ENCODE measurements at places on chromosomes 1 and 21. TPM values are rescaled to one million over a fixed set of nuclear protein-coding genes. Genes with fewer than 3 reads are reported as not detected.

KMO gene
- 0.45 TPM for total RNA-seq

OR2T35 gene
- not detected for total RNA-seq

DNM3 gene
- 3.5 TPM for total RNA-seq

NUP210L gene
- not detected for total RNA-seq

LENEP gene
- not detected for total RNA-seq

HES3 gene
- total RNA-seq = not detected

DNA sequence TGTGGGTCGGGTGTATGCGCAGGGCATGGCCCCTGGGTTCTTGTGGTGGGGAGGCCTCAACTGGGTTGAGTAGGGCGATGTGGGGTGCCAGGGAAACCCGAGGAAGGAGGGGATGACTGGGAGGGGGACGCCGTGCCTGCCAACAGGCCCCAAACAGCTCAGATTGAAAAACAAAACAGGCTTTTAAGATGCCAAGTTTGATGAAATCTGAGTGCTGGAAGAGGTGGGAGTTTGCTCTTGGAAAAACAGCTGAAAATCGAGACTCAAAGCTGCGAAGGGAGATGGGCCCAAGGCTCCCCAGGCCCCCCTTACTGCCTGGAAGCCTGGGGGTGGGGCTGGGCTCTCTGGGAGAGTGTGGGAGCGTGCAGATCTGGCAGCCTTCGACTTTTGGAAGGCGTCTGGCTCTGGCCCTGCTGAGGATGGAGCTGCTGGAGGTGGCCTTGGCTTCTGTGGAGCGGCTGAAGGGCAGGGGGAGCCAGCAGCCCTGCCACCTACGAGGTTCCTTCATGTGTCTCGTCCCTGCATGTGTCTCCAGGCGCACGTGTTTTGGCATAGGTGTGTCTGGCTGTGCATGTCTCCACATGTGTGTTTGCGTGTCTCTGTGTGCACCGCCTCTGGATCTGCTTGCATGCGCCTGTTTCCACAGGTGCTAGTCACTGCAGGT, 33.3 kb downstream of the PTPRF start:
- no peaks in the 10 kb centered on the region for H3K27me3 ChIP-seq
- DNase-seq = peak; percentile 84
- H3K36me3 ChIP-seq = no peaks in the 10 kb centered on the region
- H3K4me1 ChIP-seq = peaks cover 19% of the 10 kb centered on the region
- H3K4me3 ChIP-seq = no peak overlapping the region

DNA sequence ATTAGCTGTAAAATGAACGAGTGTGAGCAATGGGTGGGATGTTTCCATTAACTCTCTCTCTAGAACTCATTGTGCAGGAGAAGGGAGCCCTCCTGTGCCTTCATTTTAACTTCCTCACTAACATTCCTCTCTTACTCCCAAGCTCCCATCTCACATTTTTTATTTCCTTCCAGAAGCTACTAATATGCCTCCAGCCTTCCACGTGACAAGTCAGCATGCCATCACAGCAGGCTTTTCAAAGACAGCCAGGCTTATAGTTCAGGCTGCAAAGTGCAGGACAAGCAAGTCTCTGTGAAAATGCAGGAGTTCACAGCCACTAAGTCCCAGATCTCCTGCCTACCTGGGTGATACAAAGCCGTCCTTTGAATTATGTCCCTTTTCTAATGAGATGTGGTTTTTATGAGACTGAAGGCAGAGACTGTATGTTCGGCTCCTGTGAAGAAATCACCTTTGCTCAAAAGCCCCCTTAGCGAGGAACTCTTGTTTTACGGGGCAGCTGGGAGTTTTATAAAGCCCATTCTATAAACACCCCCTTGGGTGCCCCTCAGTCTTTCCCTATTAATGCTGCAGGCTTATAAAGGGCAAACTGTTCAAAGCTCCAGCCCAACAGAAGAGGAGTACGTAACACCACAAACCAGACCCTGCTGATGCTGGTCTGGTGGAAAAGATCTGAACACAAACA, 14.8 kb upstream of the ANGPTL7 start:
- DNase-seq = no peak
- H3K4me3 ChIP-seq = no peak overlapping the region
- no peaks in the 10 kb centered on the region for H3K27me3 ChIP-seq
- no peaks in the 10 kb centered on the region for H3K36me3 ChIP-seq
- peaks cover 7% of the 10 kb centered on the region for H3K4me1 ChIP-seq
- H3K27ac ChIP-seq = no peak overlapping the region

DNA sequence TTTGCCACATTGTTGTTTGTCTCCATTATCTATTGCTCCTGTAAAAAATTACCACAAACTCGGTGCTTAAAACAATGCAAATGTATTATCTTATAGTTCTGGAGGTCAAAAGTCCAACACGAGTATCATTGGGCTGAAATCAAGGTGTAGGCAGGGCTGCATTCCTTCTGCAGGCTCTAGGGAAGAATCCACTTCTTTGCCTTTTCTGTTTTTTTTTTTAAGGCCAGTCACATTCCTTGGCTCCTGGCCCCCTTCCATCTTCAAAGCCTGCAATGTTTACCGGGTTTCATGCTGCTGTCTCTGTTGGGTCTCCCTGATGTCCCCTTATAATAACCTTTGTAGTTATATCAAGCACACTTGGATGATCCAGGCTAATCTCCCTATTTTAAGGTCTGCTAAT, 212.7 kb downstream of the PTBP2 start:
- no peak overlapping the region for H3K4me3 ChIP-seq
- H3K4me1 ChIP-seq = no peaks in the 10 kb centered on the region
- no peak overlapping the region for H3K27ac ChIP-seq
- no peak for DNase-seq
- H3K36me3 ChIP-seq = no peaks in the 10 kb centered on the region

- H3K4me3 ChIP-seq = no peak overlapping the region
- no peaks in the 10 kb centered on the region for H3K4me1 ChIP-seq
- DNase-seq = no peak
- H3K36me3 ChIP-seq = no peaks in the 10 kb centered on the region
These were observed 249.6 kb downstream of the PLA2G4A start for GRCh38 chr1:187078321-187078720.

DNA sequence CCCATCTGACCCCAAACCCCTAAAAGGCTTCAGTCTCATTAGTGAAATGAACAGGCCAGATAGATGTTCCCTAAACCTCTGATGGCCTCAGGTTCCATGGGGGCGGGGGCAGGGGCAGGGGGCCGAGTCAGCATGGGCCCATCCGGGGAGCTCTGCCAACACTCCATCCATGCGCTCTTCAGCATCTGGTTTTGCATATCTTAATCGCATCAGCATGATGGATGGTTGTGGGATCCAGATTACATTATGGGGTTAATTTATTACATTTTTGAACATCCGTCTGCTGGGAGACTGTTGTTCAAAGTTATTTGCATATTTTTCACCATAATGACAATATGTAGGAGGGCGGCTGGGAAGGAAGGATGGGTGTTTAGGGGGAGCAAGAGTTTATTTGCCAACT, 3.1 kb upstream of the MAD2L2 start:
- H3K4me3 ChIP-seq = no peak overlapping the region
- no peak overlapping the region for H3K27ac ChIP-seq
- no peaks in the 10 kb centered on the region for H3K27me3 ChIP-seq
- peaks cover 4% of the 10 kb centered on the region for H3K4me1 ChIP-seq
- H3K36me3 ChIP-seq = no peaks in the 10 kb centered on the region
- DNase-seq = no peak

DNA sequence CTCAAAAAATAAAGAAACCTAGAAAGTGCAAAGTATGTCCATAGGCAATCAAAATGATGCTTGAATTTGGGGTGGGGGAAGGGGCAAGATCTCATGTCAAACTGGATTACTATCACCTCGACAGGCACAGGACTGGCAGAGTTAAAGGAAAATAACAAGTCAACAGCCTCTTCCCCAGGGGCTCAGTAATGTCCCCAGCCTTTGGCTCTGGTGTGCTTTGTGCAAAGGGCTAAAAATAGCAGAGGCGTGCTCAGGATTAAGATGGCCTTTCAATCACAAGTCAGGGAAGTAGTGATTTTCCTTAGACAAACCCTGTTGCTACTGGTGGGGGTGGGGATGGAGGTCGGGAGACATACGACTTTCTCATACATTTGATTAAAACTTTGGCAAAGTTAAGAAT, 63.5 kb upstream of the OLIG2 start:
- no peaks in the 10 kb centered on the region for H3K4me1 ChIP-seq
- H3K27me3 ChIP-seq = no peaks in the 10 kb centered on the region
- no peak overlapping the region for H3K27ac ChIP-seq
- no peak overlapping the region for H3K4me3 ChIP-seq

GRCh38 chr1:198449261-198449660, 91.2 kb downstream of the ATP6V1G3 start:
- H3K4me3 ChIP-seq = no peak overlapping the region
- no peak overlapping the region for H3K27ac ChIP-seq
- DNase-seq = no peak
- H3K27me3 ChIP-seq = no peaks in the 10 kb centered on the region
- no peaks in the 10 kb centered on the region for H3K4me1 ChIP-seq

GRCh38 chr1:204940591-204940990, 69.9 kb downstream of the NFASC start:
- H3K27me3 ChIP-seq = no peaks in the 10 kb centered on the region
- H3K27ac ChIP-seq = no peak overlapping the region
- no peak overlapping the region for H3K4me3 ChIP-seq
- no peaks in the 10 kb centered on the region for H3K36me3 ChIP-seq
- no peak for DNase-seq
- H3K4me1 ChIP-seq = peaks cover 3% of the 10 kb centered on the region

GRCh38 chr1:197961449-197961848, 44.3 kb downstream of the LHX9 start:
- no peaks in the 10 kb centered on the region for H3K4me1 ChIP-seq
- DNase-seq = no peak
- no peak overlapping the region for H3K27ac ChIP-seq

DNA sequence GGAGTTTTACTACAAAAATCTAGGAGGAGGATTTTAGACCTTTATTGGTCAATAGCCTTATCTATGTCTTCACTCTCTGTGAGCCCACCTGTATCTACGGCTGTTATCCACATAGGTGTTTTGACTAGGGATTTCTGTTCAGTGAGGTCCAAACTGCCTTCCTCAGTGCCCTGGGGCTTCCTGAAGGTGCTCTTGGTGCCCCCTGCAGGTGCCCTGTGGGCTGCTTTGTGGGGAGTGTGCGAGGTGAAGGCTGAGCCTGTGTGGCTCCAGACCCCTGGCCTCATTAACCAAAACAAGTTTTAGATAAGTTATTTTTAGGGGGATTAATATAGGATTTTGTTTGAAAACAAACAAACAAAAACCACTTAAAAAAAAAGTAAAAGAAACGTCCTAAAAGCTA, 122.5 kb downstream of the KIF26B start:
- no peaks in the 10 kb centered on the region for H3K27me3 ChIP-seq
- no peaks in the 10 kb centered on the region for H3K4me1 ChIP-seq
- no peak for DNase-seq
- no peak overlapping the region for H3K27ac ChIP-seq
- H3K36me3 ChIP-seq = no peaks in the 10 kb centered on the region

GRCh38 chr21:44742418-44743153, 31.2 kb upstream of the TSPEAR start:
- no peak overlapping the region for H3K27ac ChIP-seq
- H3K36me3 ChIP-seq = no peaks in the 10 kb centered on the region
- H3K4me3 ChIP-seq = no peak overlapping the region
- H3K4me1 ChIP-seq = no peaks in the 10 kb centered on the region
- no peaks in the 10 kb centered on the region for H3K27me3 ChIP-seq
- DNase-seq = no peak

GRCh38 chr1:164382384-164382783, 176.6 kb upstream of the PBX1 start:
- no peak for DNase-seq
- no peak overlapping the region for H3K4me3 ChIP-seq
- H3K27me3 ChIP-seq = no peaks in the 10 kb centered on the region
- H3K27ac ChIP-seq = no peak overlapping the region
- no peaks in the 10 kb centered on the region for H3K4me1 ChIP-seq

GRCh38 chr21:41663805-41664788, 102.8 kb downstream of the RIPK4 start:
- no peak for DNase-seq
- no peaks in the 10 kb centered on the region for H3K36me3 ChIP-seq
- no peaks in the 10 kb centered on the region for H3K4me1 ChIP-seq
- H3K27ac ChIP-seq = no peak overlapping the region
- H3K4me3 ChIP-seq = no peak overlapping the region
- no peaks in the 10 kb centered on the region for H3K27me3 ChIP-seq

GRCh38 chr1:153232553-153232952, 15.2 kb downstream of the PRR9 start:
- no peak overlapping the region for H3K4me3 ChIP-seq
- no peaks in the 10 kb centered on the region for H3K27me3 ChIP-seq
- no peaks in the 10 kb centered on the region for H3K36me3 ChIP-seq
- no peak overlapping the region for H3K27ac ChIP-seq
- DNase-seq = no peak

DNA sequence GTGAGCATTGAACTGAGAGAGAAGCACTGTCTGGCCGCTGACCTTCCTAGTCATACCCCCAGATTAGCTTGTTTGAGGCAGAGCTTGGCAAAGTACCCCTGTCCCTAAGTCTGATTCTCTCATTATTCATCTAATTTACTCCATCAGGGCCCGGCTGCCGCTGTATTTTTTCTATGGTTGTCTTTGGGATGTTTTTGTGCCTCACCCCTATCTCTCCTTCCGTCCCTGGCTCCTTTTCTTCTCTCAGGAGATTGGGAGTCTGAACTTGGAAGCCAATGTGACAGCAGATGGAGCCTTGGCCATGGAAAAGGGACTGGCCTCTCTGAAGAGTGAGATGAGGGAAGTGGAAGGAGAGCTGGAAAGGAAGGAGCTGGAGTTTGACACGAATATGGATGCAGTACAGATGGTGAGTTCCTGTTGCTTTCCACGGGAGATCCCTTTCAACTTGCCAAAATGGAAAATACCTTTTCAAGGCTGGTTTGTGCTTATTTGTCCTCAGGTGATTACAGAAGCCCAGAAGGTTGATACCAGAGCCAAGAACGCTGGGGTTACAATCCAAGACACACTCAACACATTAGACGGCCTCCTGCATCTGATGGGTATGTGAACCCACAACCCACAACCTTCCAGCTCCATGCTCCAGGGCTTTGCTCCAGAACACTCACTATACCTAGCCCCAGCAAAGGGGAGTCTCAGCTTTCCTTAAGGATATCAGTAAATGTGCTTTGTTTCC, 53.9 kb downstream of the LAMC2 start:
- H3K4me3 ChIP-seq = no peak overlapping the region
- no peak for DNase-seq
- no peaks in the 10 kb centered on the region for H3K36me3 ChIP-seq
- no peaks in the 10 kb centered on the region for H3K27me3 ChIP-seq
- H3K27ac ChIP-seq = no peak overlapping the region

DNA sequence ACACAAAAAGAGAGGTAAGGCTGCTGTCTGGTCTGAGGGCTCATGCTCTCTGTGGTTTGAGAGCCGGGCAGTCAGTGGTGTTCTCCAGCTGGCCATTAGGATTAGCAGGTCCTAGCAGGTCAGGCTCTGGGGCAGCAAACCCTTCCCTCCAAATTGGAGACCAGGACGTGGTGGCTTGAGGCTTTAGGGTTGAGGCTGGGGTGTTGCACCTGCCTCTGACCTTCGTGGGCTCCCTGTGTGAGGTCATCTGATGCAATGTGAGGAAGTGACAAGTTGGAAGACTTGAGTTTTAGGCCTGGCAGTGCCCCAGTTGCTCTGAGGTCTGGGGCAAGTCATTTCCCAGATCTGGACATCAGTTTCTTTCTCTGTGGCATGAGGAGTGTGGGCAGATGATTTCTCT, 24.4 kb downstream of the SZRD1 start:
- H3K36me3 ChIP-seq = no peaks in the 10 kb centered on the region
- no peaks in the 10 kb centered on the region for H3K27me3 ChIP-seq
- no peak overlapping the region for H3K4me3 ChIP-seq
- H3K27ac ChIP-seq = no peak overlapping the region
- DNase-seq = no peak

Measured in ovary (tissue), 10 donors.